ENCODE measurements at places on chromosomes 3 and 15.

DNA sequence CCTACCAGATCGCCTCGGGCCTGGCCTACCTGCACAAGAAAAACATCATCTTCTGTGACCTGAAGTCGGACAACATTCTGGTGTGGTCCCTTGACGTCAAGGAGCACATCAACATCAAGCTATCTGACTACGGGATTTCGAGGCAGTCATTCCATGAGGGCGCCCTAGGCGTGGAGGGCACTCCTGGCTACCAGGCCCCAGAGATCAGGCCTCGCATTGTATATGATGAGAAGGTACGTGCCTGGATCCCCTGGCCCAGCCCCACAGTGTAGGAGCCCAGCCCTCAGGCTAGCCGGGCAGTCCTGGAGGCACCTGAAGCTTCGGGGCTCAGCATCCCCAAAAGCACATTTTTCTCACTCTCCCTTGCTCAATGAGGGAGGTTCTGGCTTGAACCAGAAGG is 135.8 kb downstream of the LRRK1 start:
- DNase-seq, result no peak

DNA sequence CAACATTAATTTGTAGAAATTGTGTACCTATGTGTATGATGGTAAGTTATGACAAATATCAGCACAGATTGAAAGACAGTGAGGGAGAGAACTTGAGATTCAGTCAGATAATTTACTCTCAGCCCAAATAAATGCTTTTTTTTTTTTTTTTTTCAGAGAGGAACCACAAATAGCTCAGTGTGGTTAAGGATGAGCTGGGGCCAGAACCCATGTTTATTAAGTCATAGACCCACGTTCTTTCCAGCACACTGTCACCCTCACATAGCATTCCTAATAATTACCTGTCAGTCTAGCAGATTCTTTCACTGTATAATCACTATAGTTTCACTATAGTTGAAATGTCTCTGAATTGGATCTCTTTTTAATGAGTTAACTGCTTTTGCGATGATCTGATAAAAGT is 246.1 kb downstream of the ZIC1 start:
- DNase-seq, result peak; percentile 64

DNA sequence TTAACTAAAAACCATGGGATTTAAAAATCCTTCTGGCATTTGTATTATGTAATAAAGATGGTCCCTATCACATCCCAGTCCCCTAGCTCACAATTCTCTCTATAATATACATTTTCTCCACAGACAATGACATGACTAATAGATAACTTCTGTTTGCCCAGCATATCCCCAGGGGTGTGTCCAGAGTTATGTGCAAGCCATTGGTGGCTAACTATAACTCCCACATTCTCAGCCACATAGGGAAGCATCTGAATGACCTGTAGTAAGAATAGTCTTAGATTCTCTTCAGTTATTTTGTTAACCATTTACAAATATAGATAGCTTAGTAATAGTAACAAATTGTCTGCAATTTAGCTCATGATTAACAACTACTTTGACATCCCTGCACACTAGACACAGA is 52.2 kb upstream of the RBSN start:
- DNase-seq, result no peak

GRCh38 chr3:16912400-16913263 is 27.9 kb downstream of the PLCL2 start:
- no peak for DNase-seq

GRCh38 chr15:37045859-37046740 is 54.2 kb downstream of the MEIS2 start:
- no peak for DNase-seq

- DNase-seq, result no peak
Measured at GRCh38 chr3:160780245-160780644, 24.2 kb downstream of the PPM1L start.

- peak; percentile 48 for DNase-seq
Measured at GRCh38 chr3:105938101-105938500, 69.3 kb upstream of the CBLB start.

- no peak for DNase-seq
Measured at GRCh38 chr3:73601011-73601410, 23.7 kb downstream of the PDZRN3 start.

DNA sequence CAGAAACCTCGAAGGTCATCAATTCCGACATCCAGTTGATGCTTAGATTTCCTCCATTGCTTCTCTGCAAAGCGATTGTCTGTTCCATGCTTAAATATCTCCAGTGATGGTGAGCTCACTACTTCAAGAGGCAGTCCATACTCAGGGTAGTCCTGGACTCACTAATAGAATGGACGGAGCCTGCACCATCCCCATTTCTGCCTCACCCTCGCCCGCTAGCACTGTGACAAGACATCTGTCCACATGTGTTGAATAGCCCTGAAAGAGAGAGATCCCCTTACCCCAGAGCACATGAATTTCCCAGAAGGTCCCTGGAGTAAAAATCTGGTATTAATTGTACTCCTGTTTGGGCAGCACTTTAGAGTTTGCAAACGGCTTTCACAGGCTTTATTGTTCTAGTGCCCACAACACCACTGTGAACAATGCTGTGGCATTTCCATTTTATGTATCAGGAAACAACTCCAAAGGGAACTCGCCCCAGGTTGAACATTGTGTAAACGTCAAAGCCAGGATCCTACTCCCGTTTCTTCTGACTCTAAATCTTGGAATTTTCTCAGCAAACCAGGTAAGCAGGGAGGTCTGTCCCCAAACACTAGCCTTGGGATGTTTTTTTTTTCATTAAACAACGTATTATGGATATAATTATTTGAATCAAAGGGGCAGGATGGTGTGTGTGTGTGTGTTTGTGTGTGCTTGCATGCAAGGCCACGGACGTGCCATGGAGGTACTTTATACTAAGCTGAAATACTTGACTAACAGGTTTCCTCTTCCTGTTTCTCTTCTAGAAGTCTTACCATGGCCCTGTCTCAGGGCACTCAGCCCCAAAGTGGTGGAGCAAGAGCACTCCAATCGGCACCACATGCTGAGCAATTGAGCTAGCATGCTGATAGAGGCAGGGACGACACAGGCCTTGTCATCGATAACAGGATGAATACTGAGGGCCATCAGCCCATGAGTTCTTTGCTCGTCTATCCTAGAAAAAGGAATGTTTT is 198.3 kb downstream of the OPA1 start:
- no peak for DNase-seq

DNA sequence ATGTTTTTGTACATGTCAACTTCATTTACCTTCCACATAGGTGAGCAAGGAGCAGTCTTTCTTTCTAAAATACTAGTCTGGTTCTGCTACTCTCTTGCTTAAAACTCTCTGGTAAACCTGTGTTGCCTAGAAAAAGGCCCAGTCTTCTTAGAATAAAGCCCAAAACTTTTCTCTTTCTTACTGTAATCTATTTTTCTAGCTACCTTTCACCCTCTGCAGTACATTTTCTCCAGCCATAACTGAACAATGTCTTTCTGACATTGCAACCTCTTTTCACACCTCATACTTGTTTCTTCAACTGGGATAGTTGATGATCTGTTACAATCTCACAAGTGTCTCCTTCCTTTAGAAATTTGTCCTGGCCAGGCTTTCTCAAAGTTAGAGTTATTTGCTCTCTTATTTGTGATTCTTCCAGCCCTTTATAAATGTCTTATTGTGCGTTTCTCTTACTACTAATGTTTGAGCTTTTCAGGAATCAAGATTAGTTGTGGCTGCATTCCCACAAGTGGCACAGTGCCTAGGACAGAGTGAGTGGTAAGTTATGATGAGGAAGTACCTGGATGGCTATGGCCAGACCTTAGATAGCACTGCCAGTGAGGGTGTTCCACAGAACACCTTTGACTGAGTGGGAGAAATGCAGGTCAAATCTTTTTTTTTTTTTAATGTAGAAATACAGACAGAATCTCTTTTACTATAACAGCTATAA is 313.4 kb upstream of the SATB1 start:
- DNase-seq, result no peak

DNA sequence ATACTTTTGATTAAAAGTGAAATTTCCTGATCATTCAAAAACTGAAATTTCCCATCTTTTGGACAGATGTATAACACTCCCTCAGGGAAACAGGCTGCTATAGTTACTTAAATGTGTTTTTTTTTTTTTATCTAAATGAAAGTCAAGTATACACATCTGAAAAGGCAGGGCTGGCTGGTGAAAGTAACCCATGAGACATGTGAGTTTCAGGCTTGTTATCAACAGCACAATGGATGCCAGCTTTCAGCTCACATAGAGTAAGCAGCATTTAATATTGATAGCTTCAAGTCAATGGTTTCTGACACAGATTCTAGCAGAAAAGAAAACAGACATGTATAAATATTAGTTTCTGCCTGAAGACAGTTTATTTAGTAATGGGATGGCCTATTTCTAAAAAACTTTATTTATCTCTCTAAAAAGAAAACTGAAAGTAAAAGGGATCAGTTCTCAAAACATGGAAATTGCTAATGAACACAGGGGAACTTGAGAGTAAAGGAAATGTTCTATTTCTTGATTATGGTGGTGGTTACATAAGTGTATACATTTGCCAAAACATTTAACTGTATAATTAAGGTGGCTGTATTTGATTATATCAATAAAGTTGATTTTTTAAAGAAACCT is 89.7 kb upstream of the CMC1 start:
- no peak for DNase-seq

DNA sequence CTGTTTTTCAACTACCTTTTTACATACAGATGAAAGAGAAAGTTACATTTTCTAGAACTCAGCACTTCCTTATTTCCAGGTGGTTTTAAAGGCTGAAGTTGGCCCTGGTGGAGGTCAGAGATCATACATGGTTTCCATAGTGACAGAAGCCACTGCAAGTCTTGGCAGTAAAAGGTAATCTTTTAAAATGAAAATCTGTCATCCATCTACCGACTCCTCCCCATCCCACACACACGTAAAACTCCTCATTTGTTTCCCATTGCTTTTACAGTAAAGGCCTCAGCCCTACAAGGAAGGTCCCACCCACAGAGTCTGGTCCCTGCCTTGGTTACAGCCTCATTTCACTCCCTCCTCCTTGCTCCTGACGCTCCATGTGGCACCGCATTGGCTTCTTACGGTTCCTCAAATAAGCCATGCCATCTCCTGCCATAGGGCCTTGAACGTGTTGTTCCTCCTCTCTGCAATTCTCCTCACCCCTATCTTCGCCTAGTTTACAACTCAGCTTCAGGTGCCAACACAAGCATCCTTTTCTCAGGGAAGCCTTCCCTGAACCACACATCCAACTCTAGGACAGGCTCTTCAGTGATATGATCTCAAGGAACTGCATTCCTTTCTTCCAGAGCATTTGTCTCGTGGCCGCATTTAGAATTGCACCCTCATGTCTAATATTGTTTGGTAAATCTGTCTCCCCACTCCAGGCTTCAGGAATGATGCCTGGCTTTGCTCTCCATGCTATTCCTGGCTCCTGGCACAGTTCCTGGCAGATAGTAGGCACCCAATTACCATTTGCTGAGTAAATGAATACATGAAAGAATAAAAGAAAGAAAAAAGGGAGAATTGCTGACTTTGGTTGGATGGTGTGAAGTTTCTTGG is 2.6 kb downstream of the CYP19A1 start:
- DNase-seq, result no peak

GRCh38 chr15:77195586-77195985 is 124.7 kb upstream of the TSPAN3 start:
- DNase-seq, result no peak

DNA sequence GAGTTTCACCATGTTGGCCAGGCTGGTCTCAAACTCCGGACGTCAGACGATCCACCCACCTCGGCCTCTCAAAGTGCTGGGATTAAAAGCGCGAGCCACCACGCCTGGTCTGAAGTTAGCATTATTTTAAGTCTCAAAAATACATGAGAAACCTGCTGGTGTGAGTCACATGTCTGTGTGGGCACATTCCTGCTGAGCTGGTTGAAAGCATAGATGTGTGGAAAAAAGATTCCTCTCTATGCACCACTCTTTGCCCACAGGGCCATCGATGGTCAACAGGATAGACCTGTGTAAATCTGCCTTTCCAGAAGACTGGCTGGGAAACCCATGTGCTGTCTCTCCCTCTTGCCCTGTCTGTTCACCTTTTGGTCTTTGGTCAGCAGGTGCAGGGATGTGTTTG is 63.5 kb downstream of the CHRD start:
- DNase-seq, result no peak

- no peak for DNase-seq
Measured at GRCh38 chr15:77409259-77410156, 10.4 kb downstream of the PEAK1 start.

- DNase-seq, result no peak
Measured at GRCh38 chr15:36898536-36899126, 201.7 kb downstream of the MEIS2 start.

DNA sequence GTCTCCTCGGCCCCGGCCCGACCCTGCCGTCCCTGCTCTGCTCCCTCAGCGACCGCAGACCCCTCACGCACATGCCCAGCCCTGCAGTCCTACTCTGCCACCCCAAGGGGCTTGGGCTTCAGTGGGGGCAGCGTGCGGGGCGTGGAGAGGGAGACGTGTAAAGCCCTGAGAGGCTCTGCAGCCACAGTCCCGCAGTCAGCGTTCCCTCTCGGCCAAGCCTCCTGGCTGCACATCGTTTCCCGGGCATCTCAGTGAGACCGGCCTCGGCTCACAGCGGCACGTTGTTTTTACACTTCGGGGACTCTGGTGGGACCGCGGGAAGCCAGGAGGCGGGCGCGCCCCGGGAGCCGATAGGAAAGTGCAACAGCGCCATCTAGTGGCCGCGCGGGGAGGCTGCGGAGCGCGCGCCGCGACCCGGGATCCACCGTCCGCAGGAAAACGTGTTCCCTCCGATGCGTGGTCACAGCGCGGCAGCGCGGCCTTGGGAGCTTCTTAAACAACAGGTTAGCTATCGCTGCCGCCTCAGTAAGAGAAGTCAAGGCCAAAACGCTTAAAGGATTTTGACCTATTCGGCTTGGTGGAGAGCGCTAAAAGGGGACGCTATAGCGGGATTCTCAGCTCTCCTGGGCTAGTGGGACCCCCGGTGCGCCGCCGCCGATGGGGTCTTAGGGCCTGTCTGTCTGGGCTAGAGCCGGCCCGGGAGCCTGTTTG is 226.8 kb upstream of the IGF1R start:
- peak; percentile 24 for DNase-seq

Measured in astrocyte of the spinal cord (primary cell).